SHP77 treated with DMSO at 0.1 percent for 48 hours (cell line): ENCODE measurements at places on chromosomes 11 and 22.

- no peak for DNase-seq
Measured at GRCh38 chr22:33380789-33381530, 322.8 kb upstream of the SYN3 start.

GRCh38 chr11:81332276-81332675 lies 1401.4 kb downstream of the FAM181B start:
- no peak for DNase-seq

GRCh38 chr11:34724973-34725372 lies 104.1 kb downstream of the EHF start:
- DNase-seq, result no peak

DNA sequence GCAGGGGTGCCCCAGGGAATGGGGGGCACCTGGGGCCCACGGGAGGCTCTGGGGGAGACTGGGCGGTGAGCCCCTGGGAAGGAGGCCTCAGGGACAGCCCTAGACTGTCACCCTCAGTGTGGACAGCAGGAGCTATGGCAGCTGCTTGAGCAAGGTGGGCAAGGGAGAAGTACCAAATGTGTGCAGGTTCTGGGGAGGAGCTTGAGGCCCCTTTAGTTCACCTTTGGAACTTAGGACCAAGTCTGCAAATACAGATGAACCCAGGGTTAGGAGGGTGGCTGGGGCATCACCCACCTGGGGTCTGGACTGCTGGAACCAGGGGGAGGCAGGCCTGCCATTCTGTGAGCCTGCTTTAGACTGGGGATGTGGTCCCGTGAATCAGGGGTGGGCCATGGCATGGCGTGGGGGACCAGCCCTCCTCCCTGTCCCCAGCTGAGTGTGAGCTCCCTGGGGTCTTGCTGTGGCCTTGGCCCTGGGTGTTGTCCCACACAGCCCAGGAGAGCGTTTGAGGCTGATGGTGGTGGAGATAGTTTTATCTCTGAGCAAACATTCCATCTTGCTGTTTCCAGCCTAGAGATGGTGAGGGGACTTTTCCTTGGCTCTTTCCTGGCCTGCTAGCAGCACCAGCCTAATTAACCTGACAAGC lies 122.3 kb downstream of the KCNQ1 start:
- DNase-seq, result no peak
